ENCODE measurements at places on chromosomes 12 and 14.
A peak's percentile ranks its signal among the peaks of the same experiment; 100 is the strongest.

GRCh38 chr12:12350868-12351463, 924 bp upstream of the MANSC1 start:
- DNase-seq, result no peak

DNA sequence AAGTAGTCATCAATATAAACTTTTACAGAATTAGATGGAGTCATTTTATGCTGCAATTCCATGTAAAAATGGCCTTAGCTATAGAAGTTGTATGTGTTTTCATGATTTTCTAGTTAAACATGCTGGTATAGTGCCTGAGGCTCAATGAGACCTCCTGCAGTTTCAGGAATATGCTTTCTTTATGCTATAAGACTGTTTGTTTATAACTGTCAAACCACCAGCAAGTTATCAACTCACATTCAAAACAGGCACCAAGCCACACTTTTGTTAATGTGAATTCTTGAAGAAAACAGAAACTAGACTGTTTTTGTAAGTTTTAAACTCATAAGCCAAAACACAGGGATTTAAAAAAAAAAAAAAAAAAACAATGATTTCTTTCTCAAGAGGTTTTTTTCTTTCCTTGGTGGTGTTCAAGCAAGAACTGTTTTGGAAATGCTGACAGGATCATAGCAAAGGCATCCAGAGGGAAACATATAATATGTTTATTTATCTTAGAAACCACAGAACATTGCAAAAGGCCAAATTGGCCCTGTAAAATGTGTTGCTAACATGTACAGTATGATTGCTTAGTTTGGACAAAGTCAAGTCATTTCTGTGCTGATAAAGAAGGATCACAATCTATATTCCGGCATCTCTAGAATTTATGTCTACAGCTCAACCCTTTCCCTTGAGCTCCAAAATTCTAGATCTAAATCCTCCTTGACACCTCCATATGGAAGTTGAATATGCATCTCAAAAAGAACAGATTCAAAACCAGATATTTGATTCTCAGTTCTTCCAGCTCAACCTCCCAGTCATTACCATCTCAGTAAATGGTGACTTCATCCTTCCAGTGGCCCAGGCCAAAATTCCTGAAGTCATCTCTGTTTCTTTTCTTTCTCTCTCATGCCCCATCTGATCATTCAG, 29.0 kb upstream of the LUM start:
- peak; percentile 88 for DNase-seq

- DNase-seq, result no peak
These were observed 81.0 kb upstream of the CCDC196 start for GRCh38 chr14:66405158-66405557.

DNA sequence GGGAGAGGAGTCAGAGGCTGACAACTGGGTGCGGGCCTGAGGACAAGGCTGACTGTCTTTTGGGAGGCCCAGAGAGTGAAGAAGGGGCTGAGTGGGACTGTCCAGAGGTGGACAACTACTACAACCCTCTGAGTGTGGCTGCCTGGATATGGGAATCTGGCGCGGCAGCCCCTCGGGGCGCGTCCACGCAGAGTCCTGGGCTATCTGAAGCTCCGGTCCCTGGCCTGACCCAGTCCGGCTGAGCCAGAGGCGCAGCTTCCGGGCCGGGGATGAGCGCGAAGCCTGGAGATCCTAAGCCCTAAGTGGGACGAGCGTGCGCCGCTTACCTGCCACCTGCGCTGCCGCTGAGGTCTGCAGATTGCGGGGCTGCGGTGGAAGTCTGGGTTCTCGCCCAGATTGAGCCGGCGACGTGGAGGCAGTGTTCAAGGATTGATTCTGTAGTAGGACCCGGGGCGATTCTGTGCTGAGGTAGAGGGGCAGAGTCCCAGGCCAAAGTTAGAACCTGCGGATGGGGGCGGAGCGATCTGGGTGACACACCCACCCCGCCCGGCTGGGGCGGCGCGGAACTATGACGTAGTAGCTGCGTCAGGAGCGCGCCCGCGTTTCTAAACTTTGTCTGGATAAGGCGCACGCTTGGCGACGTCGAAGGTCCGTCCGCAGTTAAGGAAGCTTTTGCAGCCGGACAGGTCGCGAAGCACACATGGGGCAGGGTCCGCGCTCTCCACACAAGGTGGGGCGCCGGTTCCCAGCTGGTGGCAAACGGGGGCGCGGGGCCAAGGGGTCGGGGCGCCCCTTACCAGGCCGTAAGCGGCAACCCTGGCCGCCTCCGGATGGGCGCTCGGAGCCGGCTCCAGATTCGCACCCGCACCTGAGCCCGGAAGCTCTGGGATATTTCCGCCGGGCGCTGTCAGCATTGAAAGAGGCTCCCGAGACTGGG, at the start of the genes DHRS1 and NOP9:
DHRS1 (minus strand) TSS at position 526 of the 937 bp plus-strand sequence. CDS start 674 bp downstream, outside the sequence.
NOP9 (plus strand) TSS at position 596 of the 937 bp plus-strand sequence; CDS start at position 701, 105 bp downstream.
- DNase-seq, result peak; percentile 44
